Foreskin keratinocyte (primary cell): ENCODE measurements at places on chromosomes 6 and 20. TPM values are rescaled to one million over a fixed set of nuclear protein-coding genes. Genes with fewer than 3 reads are reported as not detected.

The CD109 gene
- total RNA-seq: 42.4 and 47.8 TPM in 2 replicates

The KIF13A gene
- total RNA-seq: 84.2 and 89.1 TPM in 2 replicates

The NELFE gene
- total RNA-seq: 86.0 and 92.0 TPM in 2 replicates

The GPLD1 gene
- total RNA-seq: 0.03 and 0.07 TPM in 2 replicates

The ADAM33 gene
- total RNA-seq: not detected in 2 replicates

The THEMIS gene
- total RNA-seq: not detected in 2 replicates

The ARMC2 gene
- 2.4 and 3.0 TPM in 2 replicates for total RNA-seq

The CTSZ gene
- total RNA-seq: 123 and 140 TPM in 2 replicates

The BMP5 gene
- total RNA-seq: not detected in 2 replicates

The TFB1M gene
- 19.3 and 27.4 TPM in 2 replicates for total RNA-seq

The PCSK2 gene
- not detected in 2 replicates for total RNA-seq

The MDN1 gene
- total RNA-seq: 23.2 and 26.1 TPM in 2 replicates

The XPO5 gene
- 40.0 and 43.0 TPM in 2 replicates for total RNA-seq

The TTBK1 gene
- total RNA-seq: 0.03 and 0.04 TPM in 2 replicates

The GRM1 gene
- total RNA-seq: not detected in 2 replicates

The GPX5 gene
- not detected in 2 replicates for total RNA-seq

The DOK5 gene
- not detected in 2 replicates for total RNA-seq

The ANKRD6 gene
- 7.0 and 8.1 TPM in 2 replicates for total RNA-seq
